Astrocyte of the hippocampus (primary cell): ENCODE measurements at places on chromosomes 5 and 9.

DNA sequence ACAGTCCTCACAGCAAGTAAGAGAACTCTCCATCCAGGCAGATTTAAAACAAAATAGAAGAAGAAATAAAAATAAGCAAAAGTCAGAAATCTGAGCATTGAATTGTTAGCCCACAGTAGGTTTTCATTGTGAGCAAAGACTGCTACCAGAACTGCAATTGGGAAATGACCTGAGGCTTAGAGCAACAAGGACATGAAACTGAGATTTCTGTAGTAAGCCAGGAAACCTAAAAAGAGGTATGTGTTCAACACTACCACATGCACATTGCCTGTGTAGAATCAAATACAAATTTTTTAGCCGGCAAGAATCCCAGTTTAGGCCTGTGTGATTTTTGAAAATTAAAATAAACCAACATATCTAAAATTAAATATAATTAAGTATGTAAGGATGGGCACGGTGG, 928.4 kb upstream of the WWC1 start:
- DNase-seq: no peak

GRCh38 chr5:147303251-147303650, 68.4 kb downstream of the STK32A start:
- DNase-seq: peak; percentile 20

DNA sequence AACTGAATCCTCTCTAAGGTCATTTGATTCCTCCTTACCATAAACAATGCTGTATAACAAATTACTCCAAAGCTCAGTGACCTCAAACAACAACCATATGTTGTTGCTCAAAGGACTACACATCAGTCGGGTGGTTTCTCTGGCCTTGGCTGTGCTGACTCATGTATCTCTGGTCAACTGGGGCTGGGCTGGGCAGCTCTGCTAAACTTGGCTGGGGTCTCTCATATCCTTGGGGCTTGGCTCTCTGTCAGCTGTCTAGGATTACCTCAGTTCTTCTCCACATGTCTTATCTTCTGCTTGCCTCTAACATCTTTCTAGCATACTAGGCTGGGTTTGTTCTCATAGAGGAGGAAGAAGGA, 86.4 kb downstream of the GALNT10 start:
- DNase-seq: peak; percentile 72

DNA sequence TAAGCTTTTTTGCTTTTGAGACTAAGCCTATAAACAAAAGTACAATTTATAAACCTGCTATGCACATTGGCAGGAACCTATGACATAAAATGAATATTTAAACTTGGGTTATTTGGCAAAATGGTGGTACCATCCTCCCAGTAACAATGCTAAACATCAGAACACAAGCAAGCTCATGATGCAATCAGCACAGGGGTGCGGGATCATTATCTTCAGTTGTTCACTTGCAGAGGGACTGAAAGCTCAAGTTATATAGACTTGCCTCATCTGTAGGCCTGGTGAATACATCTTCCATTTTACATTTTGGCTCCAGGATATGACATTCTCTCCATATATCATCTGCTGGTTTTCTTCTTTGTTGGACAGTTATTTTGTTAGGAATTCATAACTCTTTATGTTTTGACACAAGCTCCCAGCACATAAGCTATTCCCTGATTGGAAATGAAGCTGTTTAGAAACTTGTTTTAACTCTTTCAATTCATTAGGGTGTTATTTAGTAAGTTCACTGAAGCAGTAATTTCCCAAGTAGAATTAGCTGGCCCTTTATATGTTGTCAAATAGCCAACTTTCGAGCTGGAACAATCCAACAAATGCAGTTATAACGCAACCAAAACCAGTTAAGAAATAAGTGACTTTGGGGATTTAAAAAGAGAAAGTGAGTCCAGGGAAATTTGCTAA, 124.7 kb upstream of the LIFR start:
- no peak for DNase-seq
